ENCODE measurements at places on chromosomes 5 and 9.

DNA sequence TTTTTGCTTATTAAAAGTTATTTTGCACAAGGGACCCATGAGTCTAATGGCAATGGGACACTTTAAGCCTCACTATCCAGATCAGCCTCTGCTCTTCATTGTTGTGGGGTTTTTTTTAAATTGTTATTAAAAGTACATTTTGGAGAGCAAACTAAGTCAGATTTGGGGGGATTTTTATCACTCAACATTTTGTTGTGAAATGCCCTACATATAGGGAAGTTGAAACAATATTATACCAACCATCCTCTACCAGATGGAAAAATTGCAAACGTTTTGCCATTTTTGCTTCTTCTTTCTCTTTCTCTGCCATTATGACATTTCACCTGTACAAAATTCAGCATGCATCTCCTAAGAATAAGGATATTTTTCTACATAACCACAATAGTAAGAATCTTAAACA lies 75.3 kb downstream of the SLC1A3 start:
- DNase-seq = no peak

DNA sequence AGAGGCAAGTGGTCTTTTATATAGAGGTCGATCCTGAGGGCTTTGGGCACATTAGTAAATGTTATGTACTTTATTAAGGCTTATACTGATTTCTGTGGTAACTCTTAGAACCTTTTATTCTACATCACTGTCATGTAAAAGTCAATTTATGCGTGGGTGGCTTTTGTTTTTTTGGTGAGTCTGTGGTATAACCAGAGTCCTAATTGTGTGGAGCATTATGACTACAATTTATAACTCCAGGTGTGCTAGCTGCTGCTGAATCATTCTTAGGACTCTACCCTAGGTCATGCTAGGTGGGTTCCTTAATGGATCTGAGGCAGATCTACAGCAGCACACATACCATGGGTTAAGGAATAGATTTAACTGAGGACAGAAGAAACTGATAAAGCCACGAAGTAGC lies 33.9 kb upstream of the KCNN2 start:
- DNase-seq = no peak

DNA sequence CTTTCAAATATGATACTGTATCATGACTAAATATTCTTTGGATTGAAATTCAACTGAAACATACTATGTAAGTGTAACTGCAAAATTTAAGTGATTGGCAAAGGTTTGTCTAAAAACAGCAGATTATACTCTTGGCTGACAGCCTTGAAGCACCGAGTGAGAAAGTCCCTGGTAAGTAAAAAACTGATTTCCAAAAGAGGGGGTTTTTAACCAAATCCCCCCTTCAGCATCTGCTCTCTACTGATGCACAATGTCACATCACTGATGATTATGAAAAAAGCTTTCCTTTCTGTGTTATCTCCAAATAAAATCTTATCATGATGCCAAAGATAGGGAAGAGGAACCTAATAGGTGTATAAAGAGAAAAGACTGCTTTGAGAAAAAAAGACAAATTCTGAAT lies 141.0 kb downstream of the MEF2C start:
- no peak for DNase-seq

DNA sequence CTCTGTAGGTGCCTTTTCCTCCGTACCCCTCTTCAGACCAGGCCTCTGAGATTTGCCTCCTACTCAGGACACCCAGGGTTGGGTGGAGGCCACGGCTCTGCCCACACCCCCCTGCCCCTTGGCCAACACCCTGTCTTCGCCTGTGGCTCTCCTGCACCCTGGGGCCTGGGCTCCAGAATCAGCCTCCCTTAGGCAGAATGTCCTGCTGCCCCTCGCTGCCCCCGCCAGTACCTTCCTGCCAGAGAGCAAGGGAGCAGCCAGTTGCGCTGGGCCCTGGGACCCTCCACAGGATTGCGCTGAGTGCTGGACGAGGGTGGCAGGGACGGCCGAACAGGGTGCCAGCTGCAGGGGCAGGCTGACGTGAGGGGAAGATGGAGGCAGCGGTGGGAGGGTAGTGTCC lies 53.5 kb downstream of the COL5A1 start:
- no peak for DNase-seq

DNA sequence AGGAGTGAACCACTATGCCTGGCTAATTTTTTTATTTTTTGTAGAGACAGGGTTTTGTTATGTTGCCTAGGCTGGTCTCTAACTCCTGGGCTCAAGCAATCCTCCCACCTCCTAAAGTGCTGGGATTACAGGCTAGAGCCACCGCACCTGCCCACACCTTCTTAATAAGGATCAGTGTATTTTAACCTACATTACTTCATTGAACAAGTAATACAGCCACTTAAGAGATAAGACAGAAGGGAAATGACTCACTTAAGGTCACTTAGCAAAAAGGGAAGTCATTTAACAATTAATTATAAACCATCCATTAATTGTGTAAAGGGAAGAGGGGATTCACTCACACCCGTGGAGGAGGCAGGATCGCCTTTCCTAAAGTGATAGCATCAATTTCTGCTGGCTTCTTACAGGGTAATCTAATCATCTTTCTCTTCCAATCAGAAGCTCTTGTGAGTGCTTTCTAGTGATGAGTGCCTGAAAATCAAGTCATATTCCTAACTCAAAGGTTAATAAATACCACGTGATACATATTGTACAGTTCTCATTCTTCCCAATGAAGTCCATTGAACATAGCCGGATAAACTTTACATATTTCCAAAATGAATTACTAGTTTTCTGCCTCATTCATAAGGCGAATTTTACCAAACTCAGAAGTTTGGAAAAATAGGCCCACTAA lies 3.5 kb downstream of the FBXW11 start:
- DNase-seq = no peak

DNA sequence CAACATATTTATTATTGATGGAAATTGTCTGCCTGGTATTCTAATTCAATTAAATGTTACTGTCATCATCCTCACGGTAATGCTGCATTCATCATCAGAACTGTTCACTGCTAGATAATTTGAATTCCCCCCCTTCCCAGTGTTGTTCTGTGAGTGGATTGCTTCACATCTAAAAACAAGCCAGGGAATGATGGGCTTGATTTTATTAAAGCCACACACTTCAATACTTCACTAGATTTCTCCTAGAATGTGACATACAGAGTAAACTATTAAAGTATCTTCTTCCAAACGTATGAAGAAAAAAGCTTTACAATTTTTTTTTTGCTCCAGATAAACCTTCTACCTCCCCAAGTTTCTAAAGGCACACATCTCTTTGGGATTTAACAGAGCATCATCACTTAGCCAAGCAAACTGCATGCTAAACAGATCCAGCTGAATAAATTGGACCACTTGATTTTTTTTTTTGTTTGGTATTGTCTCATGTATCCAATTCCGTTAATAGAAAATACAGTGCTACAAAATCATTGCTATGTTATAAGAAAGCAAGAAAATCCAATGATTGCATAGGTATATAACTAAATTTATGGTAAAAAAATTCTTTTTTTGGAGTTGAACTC lies 692.4 kb downstream of the MTRR start:
- DNase-seq = no peak

- DNase-seq = no peak
These were observed 65.5 kb upstream of the BARHL1 start for GRCh38 chr9:132516911-132517310.

DNA sequence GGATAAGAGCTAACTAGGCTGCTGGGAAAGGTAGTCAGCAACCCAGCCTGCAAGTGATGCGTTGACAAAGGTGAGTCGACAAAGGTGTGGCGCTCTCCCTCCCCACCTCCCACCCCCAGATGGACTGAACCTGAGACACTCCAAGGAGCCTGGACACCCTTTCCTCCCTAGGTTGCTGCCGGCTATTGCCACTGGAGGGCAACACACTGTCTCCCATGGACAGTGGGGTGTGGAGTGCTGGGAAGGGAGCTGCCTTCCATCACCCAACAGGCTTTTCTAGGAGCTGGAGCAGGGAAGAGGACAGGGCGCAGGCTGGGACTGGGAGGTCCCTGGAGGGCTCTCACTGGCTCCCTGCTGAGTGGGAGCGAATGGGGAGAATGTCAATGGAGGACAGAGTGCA lies 75.4 kb upstream of the ARAP3 start:
- no peak for DNase-seq

GRCh38 chr9:10612641-10613398 lies at the start of gene PTPRD:
TSS of gene PTPRD (minus strand) at chr9:10613002.
- DNase-seq = peak; percentile 34

GRCh38 chr5:58197875-58198274 lies 262.0 kb downstream of the PLK2 start:
- no peak for DNase-seq

DNA sequence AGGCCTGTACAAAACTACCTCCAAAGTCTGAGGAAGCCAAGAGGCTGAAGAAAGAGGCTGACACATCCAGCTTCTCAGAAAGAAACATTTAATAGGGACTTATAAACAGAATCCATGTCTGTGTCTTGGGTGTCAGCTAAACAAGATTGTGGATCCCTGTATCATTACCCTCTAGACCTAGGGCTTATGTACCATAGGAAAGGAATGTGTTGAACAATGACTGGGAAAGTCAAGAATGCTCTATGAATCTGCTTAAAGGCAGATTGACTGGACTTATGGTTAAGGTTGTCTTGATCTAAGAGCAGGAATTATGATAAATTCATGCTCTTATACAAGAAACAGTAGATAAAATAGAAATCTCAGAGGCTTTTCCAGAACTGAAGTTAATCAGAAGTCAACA lies 335.7 kb upstream of the RPS23 start:
- DNase-seq = no peak

All from HL-60 (cell line).